HFFc6 (cell line): ENCODE measurements at places on chromosomes 6 and 20.
A peak's percentile ranks its signal among the peaks of the same experiment; 100 is the strongest.

- no peak for DNase-seq
Observed at GRCh38 chr6:26439151-26440125, 866 bp upstream of the BTN3A3 start.

GRCh38 chr6:31418251-31418650 is 14.9 kb downstream of the MICA start:
- no peak for DNase-seq

- no peak for DNase-seq
Observed at GRCh38 chr6:14593286-14593685, 475.7 kb downstream of the CD83 start.

DNA sequence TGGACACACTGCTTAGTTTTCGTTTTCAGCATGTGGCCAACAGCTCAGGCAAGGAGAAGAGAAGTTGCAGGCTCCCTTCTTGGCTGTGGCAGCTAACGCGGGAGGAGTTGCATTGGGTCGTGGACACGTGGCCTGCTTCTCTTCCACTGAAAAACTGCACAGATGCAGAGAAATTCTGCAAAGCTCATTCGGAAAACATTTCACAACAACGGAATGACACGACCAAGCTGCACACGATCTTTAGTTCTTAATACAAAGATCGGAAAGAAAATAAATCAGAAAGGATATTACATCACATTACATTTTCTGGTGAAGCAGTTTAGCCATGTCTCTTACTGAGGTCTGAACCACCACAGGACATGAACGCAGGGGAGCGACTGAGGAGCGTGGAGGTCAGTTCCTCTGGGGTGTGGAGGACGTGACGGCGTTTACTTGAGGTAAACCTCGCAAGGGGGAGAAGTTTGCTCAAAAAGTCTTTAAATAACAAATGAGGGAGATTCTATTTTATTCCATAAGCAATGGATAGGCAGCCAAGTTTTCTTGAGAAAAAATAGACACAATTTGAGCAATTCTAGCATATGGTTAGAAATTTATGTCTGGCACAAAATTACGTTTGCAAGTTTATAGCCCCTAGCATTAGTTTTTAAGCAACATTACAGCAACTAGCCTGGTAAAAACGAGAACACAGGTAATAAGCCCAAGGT is 178.3 kb downstream of the THBS2 start:
- DNase-seq, result no peak

DNA sequence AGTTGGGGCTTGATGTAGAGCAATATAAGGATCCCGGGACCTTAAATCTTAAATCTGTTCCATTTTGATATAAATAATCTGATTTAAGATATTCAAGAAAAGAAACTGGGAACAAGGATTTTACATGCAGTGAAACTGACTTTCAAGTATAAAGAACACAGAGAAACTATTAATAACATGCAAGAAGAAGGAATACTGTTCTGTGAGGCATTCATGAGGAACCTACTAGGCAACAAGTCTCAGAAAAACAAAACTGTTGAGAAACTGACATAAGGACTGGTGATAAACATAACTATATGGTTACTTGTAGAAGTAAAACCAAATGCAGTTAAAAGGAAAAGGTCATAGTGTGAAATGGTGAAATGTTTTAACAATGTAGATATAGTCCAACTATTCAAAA is 15.8 kb downstream of the HDDC2 start:
- DNase-seq, result peak; percentile 19

GRCh38 chr6:41371461-41371991 is 36.1 kb downstream of the NCR2 start:
- DNase-seq, result peak; percentile 14

- no peak for DNase-seq
Observed at GRCh38 chr20:20327746-20328145, 40.2 kb upstream of the INSM1 start.

DNA sequence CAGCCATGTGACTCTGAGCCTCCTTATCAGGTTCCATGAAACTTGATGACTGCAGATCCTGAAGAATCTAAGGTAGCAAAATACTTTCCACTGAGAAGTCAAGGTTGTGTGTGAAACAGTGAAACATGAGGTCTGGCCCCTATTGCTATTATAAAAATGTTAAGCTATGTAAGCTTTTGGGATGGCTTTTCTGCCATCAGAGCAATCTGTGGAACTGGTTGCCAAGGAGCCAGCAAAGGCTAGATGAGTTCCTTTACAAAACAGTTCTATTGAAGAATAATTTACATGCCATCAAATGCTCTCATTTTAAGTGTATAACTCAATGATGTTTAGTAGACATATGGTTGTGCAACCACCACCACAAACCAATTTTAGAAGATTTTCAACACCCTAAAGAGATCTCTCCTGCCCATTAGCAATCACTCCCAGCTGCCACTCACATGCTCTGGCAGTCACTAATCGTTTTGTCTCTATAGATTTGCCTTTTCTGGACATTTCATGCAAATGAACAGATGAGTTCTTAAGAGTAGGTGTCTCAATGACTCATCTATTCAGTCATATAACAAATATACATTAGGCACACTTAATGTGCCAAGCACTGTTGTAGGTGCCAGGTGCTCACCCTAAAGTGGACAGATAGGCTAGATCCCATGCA is 19.9 kb upstream of the MEP1A start:
- no peak for DNase-seq

DNA sequence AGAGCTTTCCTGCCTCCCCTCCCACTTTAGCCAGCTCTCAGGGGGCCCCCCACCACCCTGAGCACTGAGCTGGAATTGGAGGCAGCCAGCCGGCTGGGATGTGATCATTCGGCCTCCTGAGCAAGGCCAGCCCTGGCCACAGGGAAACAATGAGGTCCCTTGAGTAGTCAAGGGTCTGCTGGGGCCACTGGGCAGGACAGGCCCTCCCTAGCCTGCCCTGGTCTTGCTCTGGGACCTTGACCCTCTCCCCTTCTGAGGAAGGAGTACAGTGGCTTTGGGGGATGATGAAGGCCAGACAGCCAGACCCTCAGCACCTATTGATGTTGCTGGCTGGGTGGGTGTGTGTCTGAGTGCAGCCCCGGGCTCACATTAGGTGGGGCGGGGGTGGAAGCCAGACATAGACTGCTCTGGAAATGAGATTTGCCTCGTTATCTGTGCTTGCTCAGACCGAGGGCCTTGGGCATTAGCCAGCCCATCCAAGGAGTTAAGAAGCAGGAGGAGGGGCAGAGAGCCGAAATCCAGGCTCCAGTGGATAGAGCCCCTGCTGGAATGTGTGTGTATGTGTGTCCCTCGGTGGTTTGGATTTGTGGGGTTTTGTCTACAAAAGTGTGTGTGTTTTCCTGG is 21.3 kb downstream of the CD40 start:
- DNase-seq, result no peak
